Stimulated activated CD8-positive, alpha-beta memory T cell treated with anti-CD3 and anti-CD28 coated beads, Interleukin-7, amount 100 ng/mL, for 24 hours (primary cell): ENCODE measurements at places on chromosomes 2 and 18.

DNA sequence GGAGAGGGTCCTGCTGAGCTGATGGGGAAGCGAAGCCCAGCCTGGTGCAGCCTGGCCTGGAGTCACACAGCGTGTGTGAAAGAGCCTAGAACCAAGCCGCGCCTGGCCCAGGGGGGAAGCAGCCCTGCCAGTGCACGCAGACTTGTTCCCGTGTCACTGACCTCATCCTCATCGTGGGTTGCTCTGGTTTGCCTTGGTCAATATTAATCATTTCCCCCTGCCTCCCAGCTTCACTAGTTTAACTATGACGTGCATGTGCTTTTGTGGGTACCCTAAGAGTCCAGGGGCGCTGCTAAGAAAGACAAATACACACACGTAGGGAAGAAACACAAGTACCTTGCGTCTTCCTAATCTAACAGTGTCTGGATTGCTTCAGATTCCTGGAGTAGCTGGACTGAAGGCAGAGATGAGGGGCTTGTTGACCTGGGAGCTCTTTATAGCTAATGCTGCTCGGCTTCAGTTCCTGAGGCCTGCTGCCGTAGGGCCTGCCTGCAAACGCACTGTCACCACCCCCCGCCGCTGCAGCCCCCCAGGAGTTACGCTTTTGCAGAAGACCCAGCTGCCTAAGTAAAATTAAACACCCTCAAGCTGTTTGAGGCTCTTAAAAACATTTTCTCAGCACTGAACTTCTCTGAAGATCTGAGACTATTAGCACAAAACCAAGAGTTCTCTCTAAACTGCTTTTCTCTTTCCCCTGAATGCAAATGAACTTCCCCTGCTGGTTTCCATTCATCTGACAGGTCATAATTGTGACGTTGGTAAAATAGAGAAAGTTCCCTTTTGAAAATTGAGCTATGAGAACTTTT, 159.2 kb downstream of the FAM210A start:
- DNase-seq: no peak

DNA sequence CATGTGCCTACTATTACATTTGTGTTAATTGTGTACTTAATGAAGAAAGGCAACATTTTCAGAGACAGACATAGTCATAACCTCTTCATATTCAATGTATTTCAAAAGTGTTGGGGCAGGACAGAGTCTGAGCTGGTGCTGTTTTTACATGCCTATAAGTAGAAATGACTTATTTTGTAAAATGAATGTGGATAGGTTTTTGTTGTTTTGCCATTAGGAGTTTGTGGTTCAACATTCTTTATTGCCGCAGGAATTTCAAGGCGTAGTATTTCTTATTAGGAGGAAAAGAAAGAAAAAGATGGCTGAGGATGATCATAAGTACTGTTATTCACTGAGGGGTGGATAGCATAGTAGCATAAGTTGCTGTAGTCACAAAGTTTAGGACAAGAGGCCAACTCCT, 21.2 kb upstream of the ASXL3 start:
- no peak for DNase-seq

GRCh38 chr2:239018271-239019182, 170.6 kb downstream of the TWIST2 start:
- no peak for DNase-seq

GRCh38 chr2:134205087-134205486, 48.8 kb upstream of the MGAT5 start:
- no peak for DNase-seq

- DNase-seq: no peak
Observed at GRCh38 chr18:79571211-79572092, 108.2 kb upstream of the CTDP1 start.

DNA sequence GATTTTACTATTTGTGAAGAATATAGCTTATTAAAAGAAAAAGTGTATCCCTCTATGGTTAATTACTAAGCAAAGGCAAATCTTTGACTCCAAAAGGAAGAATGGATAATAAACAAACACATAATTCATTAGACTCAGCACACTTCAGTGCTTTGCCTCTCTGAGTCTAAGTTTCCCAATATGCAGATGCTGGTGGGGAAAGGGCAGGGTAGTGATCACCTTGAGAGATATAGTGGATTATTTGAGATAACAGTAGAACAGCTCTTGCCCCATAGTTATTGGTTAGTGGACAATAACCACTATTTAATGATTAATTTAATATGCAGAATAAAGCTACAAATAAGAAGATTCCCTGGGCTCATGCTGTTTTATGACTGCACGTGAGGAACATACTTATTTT, 98.2 kb upstream of the SLC8A1 start:
- DNase-seq: no peak
